ENCODE measurements at places on chromosomes 11 and 22.

DNA sequence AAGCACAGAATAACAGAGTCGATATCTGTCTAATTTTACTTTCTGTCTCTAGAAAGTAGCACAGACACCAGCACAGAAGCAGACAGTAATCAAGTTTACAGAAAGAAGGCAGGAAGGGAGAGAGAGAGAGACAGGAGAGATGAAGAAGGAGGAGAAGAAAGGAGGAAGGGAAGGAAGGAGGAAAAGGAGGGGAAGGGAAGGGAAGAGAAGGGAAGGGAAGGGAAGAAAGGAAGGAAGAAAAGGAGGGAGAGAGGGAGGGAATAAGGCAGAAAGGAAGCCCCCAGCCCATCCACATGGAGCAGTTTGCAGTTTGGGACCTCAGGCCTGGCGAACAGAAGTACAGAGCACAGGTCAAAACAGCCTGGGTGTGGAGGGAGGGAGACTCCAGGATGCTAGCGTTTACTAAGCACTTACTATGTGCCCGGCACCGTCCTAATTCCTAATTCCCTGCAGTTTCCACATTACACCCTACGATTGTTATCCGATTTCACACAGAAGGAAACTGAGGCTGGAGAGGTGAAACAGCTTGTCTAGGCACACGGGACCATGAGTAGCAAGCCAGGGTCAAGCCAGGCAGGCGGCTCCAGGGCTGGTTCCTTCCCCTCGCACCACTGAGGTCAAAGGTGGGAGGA is 46.0 kb upstream of the WNT7B start:
- no peak for DNase-seq

- DNase-seq = no peak
Observed at GRCh38 chr22:32404021-32404420, 8.0 kb downstream of the RTCB start.

GRCh38 chr11:75241036-75241905 is 697 bp downstream of the TPBGL start:
- DNase-seq = peak; percentile 21

DNA sequence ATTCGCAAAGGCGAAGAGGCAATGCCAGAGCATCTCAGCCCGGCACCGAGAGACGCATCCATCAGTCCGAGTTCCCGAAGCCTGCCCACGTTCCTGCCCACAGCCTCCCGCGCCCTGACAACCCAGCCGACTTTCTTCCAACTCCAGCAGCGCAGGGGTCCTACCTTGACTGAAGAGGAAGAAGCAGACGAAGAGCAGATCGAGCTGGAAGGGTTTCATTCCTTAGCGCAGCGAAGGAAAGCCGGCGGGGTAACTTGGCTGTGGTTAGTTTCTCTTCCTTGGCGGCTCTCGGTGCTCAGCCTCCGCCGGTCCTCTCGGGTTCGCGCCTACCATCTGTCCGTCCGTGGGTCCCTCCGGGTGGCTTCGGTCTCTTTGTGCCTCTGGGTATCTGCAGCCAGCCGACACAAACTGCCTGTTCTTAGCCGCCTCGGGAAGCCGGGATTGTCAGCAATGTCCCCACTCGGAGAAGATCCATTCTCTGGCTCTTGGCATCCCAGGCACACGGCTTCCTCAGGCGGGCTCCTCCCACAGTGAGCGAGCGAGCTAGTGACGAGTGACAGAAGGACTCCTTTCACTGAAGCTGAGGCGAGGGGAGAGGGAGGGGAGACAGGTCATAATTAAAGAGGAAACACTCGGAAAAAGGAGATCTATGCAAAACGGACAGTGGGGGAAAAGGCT is at the start of gene KIRREL3:
Gene KIRREL3 (minus strand): TSS at position 480 of the 678 bp plus-strand sequence.
- no peak for DNase-seq

GRCh38 chr22:22554587-22555284 is 4.3 kb downstream of the PRAME start:
- DNase-seq = peak; percentile 36

DNA sequence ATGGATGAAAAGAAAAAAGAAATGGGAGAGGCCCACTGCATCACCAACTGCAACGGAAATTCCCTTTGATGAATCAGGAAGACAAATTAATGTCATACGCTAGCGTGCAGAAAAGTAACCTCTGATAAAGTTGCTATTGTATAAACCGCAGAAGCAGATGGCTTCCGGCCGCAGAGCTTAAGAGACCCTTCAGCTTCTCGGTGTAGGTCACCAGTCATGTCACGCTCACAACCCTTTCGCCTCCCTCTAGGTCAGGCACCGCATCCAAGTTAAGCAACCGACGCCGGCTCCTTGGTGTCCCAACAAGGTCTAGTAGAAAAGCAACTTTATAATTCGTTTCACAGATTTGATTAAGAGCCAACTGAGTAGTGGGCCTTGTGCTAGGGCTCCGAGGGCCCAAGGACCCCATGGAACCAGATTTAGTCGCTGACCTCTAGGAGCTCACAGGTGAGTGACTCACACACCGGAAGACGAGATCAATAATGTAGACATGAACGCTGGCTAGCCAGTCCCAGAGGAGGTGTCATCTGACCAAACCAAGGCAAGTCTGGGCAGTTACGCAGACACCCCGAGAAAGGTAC is 1.2 kb upstream of the ZFP91 start:
- DNase-seq = peak; percentile 97

DNA sequence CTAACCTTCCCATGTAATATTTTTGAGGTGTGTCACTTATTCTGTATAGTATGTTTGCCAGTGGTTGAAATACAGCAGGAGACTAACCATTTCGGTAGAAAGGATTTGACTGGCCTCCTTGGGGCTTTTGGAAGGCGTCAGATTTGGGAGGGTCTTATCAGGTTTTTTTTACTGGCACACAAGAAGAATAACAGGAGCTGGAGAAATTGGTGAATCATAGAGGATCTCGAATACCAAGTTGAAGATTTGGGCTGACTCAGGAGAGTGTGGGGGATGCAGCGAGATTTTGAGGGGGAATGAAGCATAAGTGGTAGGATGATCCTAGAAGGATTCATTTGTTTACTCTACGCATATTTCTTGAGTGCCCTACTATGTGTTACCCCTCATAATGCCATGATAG is 200.5 kb downstream of the DDX10 start:
- no peak for DNase-seq

- DNase-seq = no peak
Observed at GRCh38 chr11:76073724-76074123, 132.6 kb downstream of the WNT11 start.
